GF-D8 (cell line): ENCODE measurements at places on chromosomes 3 and 15.

- no peak for DNase-seq
These were observed 187.9 kb upstream of the BHLHE40 start for GRCh38 chr3:4791358-4791757.

DNA sequence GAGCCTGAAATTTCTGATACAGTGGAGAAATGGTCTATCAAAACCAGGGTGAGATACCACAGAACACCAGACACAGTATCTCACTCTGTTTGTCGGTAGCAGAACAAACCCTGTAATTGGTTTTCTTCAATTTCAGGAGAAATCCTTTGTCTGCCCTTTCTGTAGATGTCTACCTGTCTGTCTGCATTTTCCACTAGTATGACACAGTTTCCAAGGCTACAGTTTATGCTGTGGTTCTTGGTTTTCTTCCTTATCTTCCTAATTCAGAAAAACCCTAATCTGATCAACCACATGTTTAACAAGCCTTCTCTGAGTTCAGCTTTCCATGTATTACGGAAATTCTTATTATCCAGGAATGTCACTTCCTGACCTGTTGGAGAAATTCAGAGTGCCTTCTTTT, 70.8 kb downstream of the SCN11A start:
- no peak for DNase-seq

DNA sequence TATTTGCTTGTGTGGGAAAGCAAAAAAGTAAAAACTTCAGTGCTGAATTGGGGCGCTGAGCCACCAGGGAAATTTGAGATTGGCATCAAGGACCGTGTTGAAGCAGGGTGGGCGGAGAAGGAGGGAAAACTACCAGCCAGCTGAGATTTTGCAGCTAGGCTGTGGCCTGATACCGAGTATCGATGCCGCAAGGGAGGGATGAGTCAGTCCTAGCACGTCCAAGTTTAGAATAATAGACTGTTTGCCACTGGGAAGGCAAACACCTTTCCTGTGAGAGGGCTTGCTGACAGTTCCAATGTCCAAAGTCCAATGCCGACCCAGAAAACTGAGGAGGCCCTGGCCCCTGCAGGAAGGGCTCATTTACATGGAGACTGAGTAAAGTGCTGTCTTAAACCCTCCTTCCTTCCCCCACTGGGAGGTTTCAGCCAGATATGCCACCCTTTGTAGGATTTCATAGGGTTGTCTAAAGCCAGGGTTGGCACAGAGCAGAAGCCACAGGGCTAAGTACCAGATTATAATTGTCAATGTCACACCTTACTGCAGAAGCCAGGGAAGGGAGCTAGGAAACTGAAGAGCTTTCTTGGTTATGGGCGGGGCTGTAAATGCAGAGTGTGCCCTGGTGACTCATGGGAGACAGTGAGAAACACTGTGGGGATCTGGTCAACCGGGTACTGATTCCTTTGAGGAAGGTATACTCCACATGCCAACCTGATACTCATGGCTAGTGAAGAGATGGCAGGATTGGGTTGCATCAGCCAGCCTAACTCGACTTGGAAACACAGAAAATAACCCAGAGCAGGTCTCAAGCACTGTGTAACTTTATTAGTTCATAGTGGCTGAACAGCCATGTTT, 28.4 kb upstream of the PIK3CB start:
- no peak for DNase-seq

DNA sequence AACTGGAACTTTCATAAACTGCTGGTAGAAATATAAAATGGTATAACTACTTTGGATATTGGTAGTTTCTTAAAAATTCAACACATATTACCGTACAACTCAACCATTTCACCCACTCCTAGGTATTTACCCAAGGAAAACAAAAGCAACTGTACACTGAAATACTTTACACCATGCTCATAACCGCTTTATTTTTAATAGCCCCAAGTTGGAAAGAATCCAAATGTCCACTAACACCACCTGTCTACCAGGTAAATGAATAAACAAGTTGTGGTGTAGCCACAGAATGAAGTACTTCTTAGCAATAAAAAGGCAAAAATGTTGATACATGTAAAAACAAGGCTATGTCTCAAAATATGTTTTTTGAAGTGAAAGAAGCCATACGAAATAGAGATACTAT, 215.9 kb upstream of the PEX5L start:
- DNase-seq: no peak

DNA sequence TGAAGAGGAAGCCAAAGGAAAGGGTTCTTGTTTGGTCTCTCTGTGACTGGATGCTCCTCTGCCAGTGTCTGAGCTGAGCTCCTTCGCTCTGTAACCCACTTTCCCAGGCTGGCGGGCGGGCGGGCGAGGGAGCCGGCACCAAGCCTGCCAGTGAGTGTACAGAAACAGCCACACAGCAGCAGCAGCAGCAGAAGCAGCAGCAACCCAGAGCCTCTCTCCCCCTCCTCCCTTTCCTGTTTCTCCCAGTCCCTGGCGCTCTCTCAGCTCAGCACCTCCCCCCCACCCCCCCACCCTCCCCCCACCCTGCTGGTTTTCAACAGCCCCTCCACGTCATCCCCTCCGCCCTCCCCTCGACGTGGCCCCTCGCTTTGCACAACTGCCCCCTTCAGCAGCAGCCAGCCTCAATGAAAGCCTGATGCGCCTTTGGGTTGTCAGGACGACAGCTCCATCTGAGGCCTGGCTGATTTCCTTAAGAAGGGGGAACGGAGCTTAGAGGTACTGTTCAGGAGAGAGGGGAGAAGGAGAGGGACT, at the start of gene LSAMP:
Gene LSAMP (minus strand): TSS at position 177 of the 531 bp plus-strand sequence.
- DNase-seq: no peak

DNA sequence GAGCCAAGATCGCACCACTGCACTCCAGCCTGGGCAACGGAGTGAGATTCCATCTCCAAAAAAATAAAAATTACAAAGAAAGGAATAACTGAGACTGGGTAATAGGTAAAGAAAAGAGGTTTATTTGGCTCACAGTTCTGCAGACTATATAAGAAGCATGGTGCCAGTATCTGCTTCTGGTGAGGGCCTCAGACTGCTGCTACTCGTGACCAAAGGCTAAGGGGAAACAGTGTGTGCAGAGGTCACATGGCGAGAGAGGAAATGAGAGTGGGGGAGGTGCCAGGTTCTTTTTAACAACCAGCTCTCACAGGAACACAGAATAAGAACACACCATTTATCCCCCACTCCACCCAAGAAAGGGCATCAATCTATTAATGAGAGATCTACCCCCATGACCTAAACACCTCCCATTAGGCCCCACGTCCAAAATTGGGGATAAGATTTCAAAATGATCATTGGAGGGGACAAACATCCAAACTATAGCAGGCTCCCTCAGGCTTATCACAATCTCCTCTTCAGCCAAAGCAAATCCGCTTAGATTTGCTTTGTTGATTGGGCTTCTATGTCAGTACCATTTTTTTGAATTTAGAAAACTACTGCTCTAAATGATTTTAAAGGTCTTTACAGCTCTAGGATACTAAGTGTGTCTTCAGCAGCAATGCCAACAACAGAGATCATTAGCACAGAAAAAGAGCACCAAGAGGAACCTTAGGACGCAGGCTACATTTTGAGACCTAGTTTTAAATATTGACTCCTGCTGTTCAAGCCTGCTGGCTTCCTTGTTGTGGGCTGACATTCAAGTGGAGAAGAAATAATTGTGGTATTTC, 84.2 kb upstream of the TBL1XR1 start:
- DNase-seq: no peak

- DNase-seq: no peak
These were observed 60.6 kb downstream of the CD200R1L start for GRCh38 chr3:112786002-112786590.

- no peak for DNase-seq
These were observed 39.5 kb upstream of the GOLGA6B start for GRCh38 chr15:72614810-72615532.

- peak; percentile 20 for DNase-seq
These were observed 61.3 kb upstream of the CMTM8 start for GRCh38 chr3:32176989-32177701.

DNA sequence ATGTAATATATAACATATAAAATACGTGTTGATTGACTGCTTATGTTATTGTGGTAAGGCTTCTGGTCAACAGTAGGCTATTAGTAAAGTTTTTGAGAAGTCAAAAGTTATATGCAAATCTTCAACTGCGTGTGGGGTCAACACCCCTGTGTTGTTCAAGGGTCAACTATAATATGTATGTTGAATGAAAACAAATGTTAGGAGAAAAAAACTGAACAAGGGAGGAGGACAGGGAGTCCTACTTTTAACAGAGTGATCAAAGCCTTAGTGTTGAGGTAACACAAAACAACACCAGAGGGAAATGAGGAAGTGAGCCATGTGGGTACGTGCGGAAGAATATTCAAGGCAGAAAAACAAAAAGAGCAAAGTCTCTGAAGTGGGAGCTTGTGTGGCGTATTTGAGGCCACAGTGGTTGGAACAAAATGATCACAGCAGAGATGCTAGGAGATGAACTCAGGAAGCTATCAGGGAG, 62.5 kb downstream of the SFMBT1 start:
- DNase-seq: peak; percentile 80

- no peak for DNase-seq
These were observed 25.9 kb upstream of the CAPN7 start for GRCh38 chr3:15180042-15180611.

DNA sequence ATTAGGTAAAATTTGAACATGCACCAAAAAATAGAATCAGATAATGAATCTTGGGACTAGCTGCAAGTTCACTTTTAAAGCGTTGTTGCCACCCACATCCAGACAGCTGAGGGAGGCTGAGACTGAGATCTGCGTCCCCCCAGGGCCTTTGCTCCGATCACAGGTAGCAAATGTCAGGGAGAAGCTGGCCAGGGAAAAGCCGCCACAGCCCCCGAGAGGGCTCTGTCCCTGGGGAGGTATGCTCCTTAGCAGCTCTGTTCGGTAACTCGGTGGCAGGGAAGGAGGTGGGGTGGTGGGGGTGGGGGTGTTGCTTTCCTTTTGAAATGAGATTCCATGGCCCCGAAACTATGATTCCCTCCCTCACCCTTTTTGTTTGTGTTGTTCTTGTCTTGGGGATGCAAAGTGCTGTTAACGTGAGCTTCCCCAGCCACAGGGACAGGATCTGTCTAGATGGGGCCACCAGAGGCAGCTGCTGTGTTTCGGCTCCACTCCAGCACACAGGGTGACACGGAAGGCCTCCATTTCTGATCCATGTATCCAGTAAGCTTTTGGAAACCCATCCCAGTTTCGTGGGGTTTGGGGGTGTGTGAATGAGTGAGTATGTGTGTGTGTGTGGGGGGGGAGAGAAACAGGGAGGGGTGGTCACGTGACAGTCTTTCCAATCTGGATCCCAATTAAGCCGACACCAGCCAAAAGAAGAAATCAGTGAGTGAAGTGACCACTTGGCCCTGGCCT, 1.1 kb upstream of the MINAR1 start:
- no peak for DNase-seq
